ENCODE measurements at places on chromosomes 2 and 18. TPM values are rescaled to one million over a fixed set of nuclear protein-coding genes. Genes with fewer than 3 reads are reported as not detected.

The RFX8 gene
- not detected for total RNA-seq

The MALL gene
- total RNA-seq = 67.1 TPM

The EFR3B gene
- not detected for total RNA-seq

The FBXO48 gene
- 0.24 TPM for total RNA-seq

The TDRD15 gene
- not detected for total RNA-seq

The PDCL3 gene
- 13.9 TPM for total RNA-seq

The SMYD1 gene
- not detected for total RNA-seq

The FTCDNL1 gene
- 0.21 TPM for total RNA-seq
